ENCODE measurements at places on chromosomes 4 and X.

GRCh38 chr4:122167369-122167768, 15.2 kb downstream of the BLTP1 start:
- DNase-seq, result no peak

DNA sequence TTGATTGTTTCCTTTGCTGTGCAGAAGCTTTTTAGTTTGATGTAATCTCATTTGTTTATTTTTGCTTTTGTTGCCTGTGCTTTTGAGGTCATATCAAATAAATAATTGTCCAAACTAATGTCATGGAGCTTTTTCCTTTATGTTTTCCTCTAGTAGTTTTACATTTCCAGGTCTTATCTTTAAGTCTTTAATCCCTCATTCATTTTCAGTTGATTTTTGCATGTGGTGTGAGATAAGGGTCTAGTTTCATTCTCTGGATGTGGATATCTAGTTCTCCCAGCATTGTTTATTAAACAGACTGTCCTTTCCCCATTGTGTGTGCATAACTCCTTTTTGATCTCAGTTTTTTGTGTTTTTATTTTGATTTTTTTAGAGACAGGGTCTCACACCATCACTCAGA, 179.1 kb upstream of the STK26 start:
- no peak for DNase-seq

DNA sequence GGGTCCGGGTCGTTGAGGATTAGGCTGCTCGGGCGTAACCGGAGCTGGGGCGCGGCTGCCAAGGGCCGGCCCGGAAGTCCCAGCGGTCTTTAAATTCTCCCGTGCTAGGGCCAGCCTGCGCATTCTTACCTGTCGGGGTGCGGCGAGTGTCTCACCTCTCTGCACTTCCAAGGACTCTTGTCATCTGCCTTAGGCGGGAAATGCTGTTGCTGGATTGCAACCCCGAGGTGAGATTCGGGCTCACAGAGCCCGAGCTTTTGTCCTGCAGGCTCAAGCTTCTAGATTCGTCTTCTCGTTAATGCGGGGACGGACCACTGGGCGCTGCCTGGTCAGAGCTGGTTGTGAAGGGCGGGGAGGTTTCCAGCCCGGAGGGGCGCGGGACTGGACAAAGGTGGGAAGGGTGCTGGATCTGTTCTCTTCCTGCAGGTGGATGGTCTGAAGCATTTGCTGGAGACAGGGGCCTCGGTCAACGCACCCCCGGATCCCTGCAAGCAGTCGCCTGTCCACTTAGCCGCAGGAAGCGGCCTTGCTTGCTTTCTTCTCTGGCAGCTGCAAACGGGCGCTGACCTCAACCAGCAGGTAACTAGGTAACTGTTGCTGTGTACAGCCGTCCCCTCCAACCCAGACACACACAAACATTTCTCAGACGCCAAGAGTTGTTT, at the start of gene ANKRD37:
TSS of gene ANKRD37 (plus strand) at position 118 of the 662 bp plus-strand sequence. CDS start at position 201, 83 bp downstream.
- DNase-seq, result no peak

GRCh38 chr4:1419708-1420107, 13.5 kb upstream of the NKX1-1 start:
- DNase-seq, result no peak
